ENCODE measurements at places on chromosomes 2 and 18.

- no peak for DNase-seq
Measured at GRCh38 chr2:183250061-183250460, 125.8 kb downstream of the NUP35 start.

- DNase-seq = no peak
Measured at GRCh38 chr2:145156199-145156598, 636.3 kb upstream of the ZEB2 start.

- DNase-seq = no peak
Measured at GRCh38 chr2:113010088-113010487, 4.8 kb downstream of the IL36A start.

GRCh38 chr2:185998562-185999070, 260.0 kb downstream of the FSIP2 start:
- DNase-seq = no peak

DNA sequence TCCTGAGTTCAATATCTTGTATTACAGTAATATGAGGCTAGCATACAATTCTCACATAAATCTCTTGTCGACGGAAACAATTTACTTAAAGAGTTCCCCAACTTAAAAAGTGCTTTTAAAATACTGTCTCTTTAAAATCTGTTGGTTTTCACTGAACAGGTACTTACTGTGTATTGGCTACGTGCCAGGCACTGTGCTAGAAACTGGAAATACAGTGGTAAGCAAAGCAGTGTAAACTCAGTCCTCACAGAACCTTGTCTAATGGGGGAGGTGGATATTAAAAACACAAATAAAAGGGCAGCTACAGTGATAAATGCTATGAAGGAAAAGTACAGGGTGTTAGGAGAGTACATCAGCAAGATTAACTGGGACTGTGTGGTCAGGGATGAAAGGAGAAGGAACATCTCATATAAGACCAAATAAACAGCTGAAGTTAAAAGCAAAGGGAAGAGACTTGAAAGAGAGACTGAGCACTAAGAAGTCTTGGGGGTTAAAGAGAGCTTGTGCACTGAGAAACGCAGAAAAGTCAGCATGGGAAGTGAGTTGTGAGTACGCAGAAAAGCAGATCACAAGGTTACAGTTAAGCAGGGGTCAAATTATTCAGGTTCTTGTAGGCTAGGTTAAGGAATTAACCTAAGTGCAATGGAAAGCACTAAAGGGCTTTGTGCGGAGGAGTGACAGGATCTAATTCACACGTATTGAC, 52.5 kb downstream of the USP40 start:
- peak; percentile 2 for DNase-seq

DNA sequence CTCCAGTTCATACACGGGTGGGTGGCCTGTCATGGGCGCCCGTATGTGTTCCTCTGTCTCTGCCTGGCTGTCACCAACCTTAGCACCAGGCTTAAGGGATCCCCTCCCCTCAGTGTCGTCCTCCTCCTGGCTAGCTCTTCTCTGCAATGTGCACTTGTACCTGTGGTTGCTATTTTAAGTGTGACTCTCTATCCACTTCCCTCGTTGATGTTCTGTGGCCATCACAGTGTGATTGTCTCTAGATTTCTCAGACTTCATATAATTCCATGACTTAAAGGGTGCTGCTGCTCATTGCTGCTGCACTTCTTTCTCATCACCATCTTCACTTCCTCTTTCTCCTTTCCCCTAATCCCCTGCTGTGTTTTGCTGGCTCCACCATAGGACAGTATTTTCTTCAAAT, 143.4 kb downstream of the EML6 start:
- no peak for DNase-seq

- DNase-seq = no peak
Measured at GRCh38 chr2:122660786-122661634, 905.6 kb downstream of the TSN start.

DNA sequence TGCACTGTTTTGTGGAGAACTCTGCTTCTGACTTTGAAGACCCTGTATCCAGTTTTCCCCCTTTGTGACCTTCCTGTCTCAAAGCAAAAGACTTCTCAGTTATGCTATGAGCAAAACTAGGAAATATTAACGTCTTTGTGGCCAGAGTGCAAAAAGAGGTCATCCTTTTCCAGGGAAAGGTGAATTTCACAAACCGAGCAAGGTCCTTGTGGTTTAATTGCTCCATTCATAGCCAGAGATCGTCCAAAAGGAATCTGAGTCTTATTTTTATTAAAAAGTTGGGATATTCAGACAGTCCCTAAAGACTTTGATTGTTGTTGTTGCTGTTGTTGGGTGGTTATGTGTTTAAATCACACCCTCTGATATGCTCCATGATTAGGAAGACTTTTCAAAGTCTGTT, 77.4 kb downstream of the NAB1 start:
- DNase-seq = no peak

GRCh38 chr2:233807966-233808935, 30.1 kb downstream of the MROH2A start:
- no peak for DNase-seq

DNA sequence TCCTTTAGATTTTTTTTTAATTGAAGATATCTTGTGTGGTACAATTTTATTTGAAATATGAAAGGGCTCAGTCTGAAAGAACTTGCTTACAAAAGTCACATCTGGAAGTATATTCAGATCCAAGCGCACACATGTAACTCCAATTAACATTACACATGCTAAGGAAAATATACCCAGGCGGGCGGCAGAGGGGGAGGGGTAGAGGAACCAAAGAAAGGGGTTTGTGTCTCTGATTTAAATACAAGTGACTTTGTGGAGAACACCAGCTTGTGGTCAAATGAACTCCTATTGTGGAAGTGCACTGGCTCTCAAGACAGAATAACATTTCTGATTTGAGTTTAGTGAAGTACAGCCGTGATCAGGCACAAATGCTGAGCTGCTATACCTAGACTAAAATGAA, 280.2 kb upstream of the SOX11 start:
- DNase-seq = no peak

DNA sequence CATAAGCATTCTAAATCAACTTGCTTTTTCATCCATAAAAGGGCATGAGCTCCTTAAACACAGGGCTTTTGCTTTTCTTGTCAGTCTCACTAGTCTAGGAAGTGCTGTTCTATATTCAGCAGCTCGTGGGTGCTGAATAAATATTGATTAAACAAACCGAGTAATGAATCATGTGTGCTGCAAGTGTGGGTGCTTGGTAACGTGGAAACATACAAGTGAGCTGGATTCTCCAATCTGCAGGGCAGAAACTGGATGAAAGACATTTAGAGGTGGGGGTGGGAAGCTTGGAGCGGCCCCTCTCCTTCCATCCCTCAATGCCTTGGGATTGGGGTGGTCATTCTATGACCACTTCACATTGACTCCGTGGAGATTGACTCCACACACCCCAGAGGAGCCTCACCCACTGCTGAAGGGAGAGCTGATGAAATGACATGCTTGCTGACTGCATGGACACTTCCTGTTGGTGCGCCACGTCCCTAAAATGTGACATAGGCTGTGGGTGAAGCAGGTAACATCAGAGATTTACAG, 114.6 kb downstream of the DOCK10 start:
- peak; percentile 54 for DNase-seq

GRCh38 chr2:200255549-200255948, 50.9 kb upstream of the SPATS2L start:
- DNase-seq = no peak

GRCh38 chr2:40123326-40123725, 328.6 kb downstream of the SLC8A1 start:
- no peak for DNase-seq

DNA sequence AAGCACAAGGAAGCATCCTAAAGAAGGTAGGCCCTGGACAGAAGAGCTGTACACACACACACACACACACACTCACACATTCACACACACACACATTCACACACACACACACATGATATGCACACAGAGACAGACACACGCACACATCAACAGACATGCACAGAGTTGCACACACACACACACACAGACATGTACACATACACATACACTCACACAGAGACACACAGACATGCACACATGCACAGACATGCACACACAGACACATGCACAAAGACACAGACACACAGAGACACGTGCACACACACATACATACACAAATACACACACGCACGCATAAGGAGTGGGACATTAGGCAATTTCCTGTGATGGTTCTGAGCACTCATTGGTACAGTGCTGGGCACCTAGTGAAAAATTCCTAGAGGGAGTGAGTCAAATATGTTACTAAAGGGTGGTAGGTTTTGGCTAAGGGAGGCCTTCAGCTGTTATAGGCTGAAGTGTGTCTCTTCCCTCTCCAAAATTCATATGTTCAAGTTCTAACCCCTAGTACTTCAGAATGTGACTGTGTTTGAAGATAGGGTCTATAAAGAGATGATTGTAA, 26.4 kb downstream of the THNSL2 start:
- DNase-seq = no peak
